Muscle of leg (tissue), 16 donors: ENCODE measurements at places on chromosomes 2 and 18. TPM values are rescaled to one million over a fixed set of nuclear protein-coding genes. Genes with fewer than 3 reads are reported as not detected.

PRLH gene
- total RNA-seq = not detected

GLI2 gene
- 6.2 TPM for total RNA-seq

RFX8 gene
- total RNA-seq = 1.9 TPM

SLC4A5 gene
- total RNA-seq = 2.2 TPM

AQP12B gene
- total RNA-seq = not detected

CHST10 gene
- 14.0 TPM for total RNA-seq

ACVR1C gene
- 0.09 TPM for total RNA-seq

DNA sequence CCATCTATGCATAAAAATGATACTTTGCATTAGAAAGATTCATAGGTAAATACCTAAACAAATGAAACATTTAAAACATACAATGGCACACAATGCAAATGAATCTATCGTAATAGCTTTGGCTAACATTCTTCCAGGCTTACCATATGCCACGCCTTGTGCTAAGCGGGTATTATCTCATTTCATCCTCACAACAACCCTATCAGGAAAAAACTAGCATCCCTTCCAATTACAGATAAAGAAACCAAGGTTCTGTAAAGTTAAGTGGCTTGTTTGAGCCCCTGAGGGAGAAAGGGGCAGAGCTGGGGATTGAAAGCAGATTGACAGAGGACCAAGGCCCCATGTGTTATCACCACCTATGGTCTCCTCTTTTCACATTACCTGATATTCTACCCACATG, 145.4 kb upstream of the ETAA1 start:
- no peak for DNase-seq

- DNase-seq = peak; percentile 50
These were observed 1.5 kb downstream of the CAB39 start for GRCh38 chr2:230714136-230714480.

DNA sequence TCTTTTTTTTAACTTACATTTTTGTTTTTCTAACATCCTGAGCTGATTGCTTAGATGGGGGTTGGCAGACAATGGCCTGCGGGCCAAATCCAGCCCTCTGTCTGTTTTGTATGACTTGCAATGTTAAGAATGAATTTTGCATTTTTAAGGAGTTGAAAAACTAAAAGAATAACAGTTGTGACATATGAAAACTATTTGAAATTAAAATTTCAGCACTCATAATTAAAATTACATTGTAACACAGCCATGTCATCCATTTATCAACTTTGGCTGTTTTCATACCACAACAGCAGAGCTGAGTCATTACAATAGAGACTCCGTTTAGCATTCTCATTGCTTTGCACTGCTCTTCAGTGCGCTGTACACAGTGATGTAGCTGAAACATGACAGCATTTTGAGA, 94.1 kb upstream of the MC4R start:
- DNase-seq = no peak

- DNase-seq = peak; percentile 74
These were observed 35.7 kb upstream of the ST3GAL5 start for GRCh38 chr2:85924522-85924921.

DNA sequence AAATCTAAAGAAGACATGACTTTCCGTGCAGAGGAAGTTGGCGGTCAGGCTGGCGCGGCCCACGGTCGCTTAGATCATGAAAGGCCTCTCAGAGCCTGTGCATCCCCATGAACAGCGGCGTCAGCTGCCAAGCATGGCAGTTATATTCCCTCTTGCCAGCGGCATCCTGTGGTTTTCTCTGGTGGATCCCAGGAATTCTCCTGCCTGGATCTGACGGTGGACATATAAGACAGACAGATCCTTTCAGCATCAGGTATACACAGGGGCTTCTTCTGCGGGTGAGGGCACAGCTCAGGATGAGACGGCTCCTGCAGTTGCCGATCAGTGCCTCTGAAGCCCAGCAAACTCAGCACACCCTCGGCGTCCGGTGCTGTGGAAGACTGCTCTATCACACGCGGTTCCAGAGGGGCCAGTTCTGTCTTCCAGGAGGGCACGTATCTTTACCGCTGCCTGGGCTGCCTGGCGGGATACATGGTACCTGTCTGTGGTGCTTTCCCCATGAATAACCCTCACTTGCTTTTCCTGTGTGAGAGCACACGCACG, 157.8 kb downstream of the LDLRAD4 start:
- no peak for DNase-seq

GRCh38 chr2:224078656-224079055, 39.6 kb upstream of the SERPINE2 start:
- DNase-seq = no peak

DNA sequence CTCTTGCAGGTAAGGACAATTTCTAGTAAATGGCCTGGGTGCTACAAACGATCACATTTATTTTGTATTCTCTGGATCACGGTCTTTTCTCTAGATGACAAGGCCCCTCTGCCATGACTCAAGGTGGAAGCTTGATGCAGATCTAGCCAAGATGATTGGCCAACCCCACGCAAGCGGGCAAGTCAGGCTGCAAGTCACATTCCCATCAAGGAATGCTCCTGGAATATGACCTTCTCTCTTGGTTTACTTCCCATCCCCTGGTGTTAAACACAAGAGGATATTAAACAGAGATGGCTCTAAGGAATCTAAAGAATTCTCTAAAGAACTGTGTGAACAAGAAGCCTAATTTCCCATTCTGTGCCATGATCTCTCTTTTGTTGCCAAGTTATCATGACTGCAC, 97.3 kb upstream of the SERPINE2 start:
- DNase-seq = no peak

DNA sequence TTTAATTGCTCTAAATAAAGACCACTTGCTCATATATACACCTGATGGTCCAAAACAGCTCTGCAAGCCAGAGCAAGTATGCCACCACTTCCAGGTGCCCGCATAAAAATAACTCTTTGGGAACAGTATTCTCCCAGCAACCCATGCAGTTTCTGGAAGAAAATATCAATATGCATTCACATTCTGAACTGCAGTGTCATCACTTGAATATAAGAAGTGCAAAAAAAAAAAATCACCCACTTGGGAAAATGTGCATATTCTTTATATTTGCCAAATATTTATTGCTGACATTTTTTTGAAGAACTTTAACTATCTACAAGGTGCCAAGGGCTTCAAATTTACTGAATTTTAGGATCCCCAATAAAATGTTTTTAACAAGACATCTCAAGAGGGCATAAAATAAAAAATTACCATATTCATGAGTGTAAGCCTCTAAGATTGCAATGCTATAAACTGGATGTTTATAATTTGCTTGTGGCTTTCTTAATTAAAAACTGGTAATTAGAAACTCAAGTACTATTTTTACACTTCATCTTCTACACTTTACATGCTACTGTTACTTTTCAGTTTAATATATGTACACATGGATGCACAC, 360.6 kb upstream of the HNRNPA3 start:
- no peak for DNase-seq

- DNase-seq = no peak
These were observed 2.6 kb upstream of the FAM136A start for GRCh38 chr2:70304498-70304897.

DNA sequence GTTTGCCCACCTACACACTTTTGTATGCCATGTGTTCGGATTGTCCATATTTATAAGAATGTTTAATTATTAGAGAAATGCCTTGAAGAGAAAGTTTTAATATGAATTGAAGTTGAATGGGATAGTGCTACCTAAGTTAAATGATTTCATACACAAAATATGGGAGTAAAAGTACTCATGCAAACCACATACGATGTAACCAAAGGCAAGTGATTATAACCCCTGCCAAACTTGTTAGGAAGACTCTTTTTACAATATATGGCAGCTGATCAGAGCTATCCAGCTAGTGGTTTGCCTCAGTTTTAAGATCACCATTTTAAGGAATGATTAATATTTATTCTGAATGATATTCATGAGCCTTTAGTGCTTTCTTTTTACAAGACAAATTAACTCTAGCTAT, 106.7 kb downstream of the MYO1B start:
- DNase-seq = no peak

- DNase-seq = no peak
These were observed 89.2 kb downstream of the TGOLN2 start for GRCh38 chr2:85238607-85239006.

DNA sequence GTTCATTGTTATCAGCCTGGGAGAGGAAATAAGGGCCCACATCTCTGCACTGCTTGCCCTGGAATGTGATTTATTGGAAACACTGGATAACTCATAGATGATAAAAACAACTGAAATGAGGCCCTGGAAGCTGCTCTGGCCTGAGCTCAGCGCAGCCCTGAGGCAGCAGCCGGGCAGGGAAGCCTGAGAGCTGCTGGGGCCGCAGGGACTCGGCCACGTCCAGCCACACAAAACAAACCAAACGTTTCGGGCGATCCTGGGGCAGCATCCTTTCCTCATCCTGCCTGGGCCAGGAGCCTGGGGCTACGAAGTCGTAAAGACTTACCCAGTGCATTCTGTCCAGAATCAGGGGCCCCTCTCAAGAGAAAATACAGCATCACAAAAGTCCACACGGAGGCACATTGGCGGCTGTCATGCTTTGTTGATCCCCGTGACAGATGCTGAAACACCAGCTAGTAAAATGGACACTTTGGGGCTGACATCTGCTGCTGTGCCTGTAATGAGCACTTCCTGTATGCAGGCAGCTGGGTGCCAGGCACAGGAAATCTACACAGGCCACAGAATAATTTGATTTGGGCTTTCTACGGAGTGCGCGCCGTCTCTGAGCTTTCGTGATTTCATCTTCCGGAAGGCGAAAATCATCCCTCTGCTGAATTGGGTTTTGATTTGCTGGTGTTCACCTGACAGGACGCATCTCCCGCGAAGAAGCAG, 250.6 kb downstream of the EIPR1 start:
- peak; percentile 71 for DNase-seq

GRCh38 chr2:1628893-1629292, 115.4 kb downstream of the PXDN start:
- peak; percentile 41 for DNase-seq

DNA sequence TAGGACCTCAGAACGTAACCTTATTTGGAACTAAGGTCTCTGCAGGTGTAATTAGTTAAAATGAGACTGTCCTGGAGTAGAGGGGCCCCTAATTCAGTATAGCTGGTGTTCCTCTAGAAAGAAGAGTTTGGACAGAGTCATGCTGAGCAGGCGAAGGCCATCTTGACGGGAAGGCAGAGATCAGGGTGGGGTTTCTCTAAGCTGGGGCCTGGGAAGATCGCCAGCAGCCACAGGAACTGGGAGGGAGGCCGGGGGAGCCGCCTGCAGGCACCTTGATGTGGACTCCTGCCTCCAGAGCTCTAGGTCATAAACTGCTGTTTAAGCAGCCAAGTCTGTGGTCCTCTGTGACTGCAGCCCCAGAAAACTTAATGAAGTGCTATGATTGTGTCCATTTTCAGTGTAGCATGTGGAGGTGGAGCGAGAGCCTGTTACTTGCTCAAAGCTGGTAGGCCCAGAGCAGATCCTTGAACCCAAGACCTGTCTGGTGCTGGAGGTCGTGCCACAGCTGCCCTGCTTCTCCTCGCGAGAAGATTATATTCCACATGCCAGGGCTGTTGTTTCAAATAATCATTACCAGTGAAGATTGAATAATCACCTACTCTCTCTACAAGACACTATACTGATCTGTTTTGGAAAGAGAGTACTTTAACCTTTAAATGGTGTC, 105.7 kb downstream of the TPO start:
- DNase-seq = no peak

DNA sequence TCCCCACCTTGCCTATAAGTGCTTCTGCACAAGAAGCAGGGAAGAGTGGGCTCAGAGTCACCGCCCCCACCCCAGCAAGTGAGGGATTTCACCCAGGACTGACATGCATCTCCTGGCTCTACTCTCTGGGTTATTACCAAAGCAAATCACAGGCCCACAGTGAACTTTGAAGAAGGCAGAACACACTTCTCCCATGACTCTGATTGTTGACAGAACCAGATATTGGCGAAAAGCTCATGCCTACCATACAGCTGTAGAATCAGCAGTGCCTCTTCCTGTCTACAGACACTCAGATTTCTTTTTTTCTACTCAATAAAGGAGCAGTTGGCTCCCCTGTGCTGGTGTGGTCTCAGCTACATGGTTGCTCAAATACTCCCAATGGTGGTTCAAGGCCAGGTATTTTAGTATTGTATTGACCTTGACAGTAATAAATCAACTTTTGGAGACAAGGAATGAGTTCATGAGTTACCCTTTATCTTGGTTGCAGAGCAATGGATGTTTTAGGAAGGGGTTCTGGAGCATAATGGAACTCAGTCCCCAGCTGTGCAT, 512.9 kb upstream of the ID2 start:
- DNase-seq = no peak

- peak; percentile 18 for DNase-seq
These were observed 30.8 kb downstream of the C18orf54 start for GRCh38 chr18:54388203-54389142.

DNA sequence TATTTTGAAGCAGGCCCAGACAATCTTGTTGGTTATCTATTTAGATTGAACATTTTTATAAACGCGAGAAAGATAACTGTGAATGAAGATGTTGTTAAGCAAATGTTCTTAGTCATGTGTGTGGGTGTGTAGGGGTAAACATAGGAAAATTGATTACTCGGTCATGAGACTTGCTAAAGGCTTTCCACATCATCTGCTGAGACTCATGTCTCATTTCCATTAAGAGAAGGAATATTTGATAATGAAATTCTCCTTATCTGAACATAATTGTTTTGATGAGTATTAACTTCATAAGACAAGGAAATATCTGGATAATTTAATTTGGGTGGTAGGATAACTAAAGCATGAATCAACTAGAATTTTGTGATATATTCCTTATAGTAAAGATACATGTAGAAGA, 19.7 kb downstream of the CCDC102B start:
- no peak for DNase-seq

GRCh38 chr2:242013771-242014170, 144.2 kb downstream of the RTP5 start:
- DNase-seq = no peak

DNA sequence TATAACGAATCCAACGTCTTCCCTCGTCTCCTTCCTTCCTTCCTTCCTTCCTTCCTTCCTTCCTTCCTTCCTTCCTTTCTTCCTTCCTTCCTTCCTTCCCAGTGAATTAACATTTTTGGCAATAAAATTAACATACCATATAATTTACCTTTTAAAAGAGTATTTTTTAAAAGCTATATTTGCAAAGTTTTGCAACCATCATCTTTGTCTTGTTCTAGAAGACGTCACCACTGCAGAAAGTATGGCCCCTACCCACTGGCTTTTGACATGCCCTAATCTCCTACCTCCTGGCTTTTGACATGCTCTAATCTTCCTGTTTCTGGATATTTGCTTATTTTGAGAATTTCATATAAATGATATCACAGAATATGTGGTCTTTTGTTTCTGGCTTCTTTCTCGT, 1023.9 kb upstream of the ZEB2 start:
- DNase-seq = no peak

DNA sequence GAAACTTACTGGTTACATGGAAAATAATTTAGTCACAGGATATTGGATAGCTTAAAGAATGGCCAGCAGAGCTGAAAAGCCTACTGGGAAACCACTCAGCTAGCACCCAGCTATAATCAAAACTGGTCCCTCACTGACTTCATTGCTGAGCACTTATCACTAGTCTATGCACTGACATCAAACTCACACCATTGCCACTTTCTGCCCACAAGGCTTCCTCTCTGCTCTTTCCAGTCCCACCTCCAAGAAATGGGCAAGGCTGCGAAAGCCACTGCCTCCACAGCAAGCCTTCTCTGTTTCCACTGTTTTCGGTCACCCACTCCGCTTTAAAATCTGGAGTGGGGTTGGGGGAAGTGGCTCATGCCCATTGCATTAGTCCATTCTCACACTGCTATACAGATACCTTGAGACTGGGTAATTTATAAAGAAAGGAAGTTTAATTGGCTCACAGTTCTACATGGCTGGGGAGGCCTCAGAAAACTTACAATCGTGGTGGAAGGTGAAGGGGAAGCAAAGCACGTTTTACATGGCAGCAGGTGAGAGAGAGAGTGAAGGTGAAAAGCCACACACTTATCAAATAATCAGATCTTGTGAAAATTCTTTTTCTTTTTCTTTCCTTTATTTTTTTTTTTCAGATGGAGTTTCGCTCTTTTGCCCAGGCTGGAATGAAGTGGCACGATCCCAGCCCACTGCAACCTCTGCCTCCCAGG, 77.0 kb upstream of the CERS6 start:
- no peak for DNase-seq
